CD4-positive, alpha-beta memory T cell (primary cell): ENCODE measurements at places on chromosomes 5 and 9.

DNA sequence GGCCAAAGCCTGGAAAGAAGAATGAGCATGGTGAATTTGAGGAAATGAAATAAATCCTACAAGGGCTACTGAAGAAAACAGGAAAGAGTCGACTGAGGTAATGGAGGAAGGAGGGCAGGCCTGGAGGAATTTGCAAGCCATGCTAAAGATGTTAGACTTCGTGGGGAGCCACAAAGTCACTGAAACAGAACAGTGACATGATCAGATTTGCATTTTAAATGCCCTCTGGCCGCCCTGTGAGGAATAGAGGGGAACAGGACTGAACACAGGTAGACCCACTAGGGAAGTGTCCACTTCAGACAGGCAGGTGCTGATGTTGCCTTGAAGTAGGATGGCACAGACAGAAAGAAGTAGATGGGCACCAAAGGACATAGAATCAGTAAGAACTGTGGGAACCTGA is 42.8 kb upstream of the RLN1 start:
- no peak for DNase-seq

DNA sequence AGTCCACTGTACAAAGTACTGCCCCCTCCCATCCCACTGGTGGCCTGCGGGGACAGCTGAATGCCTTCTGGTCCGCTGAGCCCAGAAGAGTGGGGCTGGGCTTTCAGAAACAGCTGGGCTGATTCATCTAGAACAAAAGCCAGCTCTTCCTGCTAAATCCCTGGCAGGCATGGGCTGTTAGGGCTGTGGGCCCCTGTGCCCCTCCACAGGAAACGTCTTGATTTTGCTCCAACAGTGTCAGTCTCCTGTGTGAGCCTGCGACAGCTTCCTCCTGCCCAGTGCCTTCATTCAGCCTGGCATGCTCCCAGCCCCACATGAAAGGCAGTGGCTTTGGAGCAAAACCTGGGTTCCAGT is 6.9 kb upstream of the GSN start:
- no peak for DNase-seq

DNA sequence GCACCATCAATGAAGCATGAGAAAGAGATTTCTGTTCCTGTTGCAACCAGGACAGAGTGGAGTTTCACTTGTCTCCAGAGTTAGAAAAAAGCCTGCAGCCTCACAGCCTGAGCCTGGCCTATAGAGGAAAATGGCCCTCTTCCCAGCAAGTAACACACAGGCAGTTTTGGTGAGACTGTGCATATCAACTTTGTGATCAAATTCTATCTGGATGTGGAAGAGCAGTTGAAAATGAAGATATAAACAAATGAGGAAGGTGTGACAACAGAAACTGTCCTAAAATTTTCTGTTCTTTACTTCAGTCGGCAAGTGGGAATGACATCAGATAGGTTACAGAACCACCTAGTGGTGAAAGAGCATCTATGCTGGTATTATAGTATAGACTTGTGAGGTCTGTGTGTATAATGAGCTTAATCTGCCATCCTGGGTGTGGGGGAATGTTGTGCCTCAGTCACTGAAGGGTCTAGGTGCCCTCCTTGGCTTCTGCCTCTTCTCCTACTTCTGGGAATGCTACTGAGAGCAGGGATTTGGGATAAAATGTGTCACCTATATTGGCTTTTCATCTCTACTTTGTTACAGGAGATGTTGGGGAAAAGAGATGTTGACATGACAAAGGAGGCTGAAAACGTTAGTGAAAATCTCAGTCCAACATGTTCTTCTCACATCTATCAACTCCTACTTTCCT is 28.2 kb downstream of the YIPF5 start:
- peak; percentile 14 for DNase-seq

- DNase-seq: no peak
Measured at GRCh38 chr5:35919191-35919590, 19.2 kb downstream of the CAPSL start.

- no peak for DNase-seq
Measured at GRCh38 chr5:32753765-32754164, 42.6 kb downstream of the NPR3 start.

DNA sequence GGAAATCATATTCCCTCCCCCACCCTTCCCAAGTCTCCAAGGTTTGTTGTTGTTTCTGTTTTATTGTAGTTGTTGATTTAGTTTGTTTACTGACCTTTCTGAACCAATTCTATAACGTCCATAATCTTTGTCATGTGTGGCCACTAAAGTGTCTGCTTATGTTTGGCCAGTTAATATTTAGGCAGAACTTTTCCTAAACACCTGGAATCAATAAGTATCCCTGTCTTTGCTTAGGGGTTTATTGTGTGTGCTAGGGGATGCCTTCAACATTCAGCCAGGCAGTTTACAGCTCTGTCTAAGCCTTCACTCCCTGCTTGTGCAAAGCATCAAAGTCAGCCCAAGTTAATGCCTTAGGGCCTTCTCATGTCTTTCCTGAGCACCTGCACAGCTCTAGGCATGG is 16.9 kb upstream of the LECT2 start:
- DNase-seq: no peak

DNA sequence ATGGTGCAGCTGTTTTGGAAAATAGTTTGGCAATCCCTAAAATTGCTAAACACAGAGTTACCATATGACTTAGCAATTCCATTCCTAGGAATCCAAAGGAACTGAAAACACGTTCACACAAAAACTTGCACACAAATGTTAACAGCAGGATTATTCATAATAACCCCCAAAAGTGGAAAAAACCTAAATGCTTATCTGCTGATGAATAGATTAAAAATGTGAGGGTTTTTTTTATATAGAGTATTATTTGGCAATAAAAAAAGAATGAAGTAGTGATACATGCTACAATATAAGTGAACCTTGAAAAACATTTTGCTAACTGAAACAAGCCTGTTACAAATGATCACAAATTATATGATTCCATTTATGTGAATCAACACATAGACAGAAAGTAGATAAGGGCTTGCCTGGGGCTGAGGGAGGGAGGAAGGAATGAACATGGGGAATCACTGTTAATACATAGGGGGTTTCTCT is 45.1 kb upstream of the TRIO start:
- no peak for DNase-seq
